ENCODE measurements at places on chromosomes 7 and 10. TPM values are rescaled to one million over a fixed set of nuclear protein-coding genes. Genes with fewer than 3 reads are reported as not detected.

Gene SLC18A2
- total RNA-seq = 0.06 TPM

Gene TBRG4
- total RNA-seq = 105 TPM

Gene HGF
- total RNA-seq = not detected

Gene LIPN
- not detected for total RNA-seq

Gene RGR
- not detected for total RNA-seq

Gene SCIN
- 0.37 TPM for total RNA-seq

Gene INTS1
- 50.1 TPM for total RNA-seq

Gene HPSE2
- total RNA-seq = not detected

Gene LRIT1
- total RNA-seq = not detected

Gene SORBS1
- 0.91 TPM for total RNA-seq

Gene SSC4D
- total RNA-seq = 1.3 TPM

Gene CCL26
- 14.5 TPM for total RNA-seq

Gene CCDC172
- not detected for total RNA-seq

Gene AZGP1
- total RNA-seq = not detected

Gene CYP2C9
- not detected for total RNA-seq

Gene PPP1R17
- total RNA-seq = not detected

Gene HMX2
- total RNA-seq = 0.10 TPM

Gene NEUROD6
- total RNA-seq = not detected

Gene SERPINE1
- total RNA-seq = 712 TPM

Gene GPR15LG
- not detected for total RNA-seq

Gene STEAP4
- not detected for total RNA-seq

Gene ZC3HAV1L
- total RNA-seq = 8.2 TPM

Gene PTPN20
- 4.5 TPM for total RNA-seq

Gene MINDY4
- 3.0 TPM for total RNA-seq

Gene C10orf105
- total RNA-seq = not detected

Gene GNGT1
- total RNA-seq = not detected

Gene PARD3
- 75.1 TPM for total RNA-seq

Gene PLEKHA8
- 6.6 TPM for total RNA-seq

Gene ABCB4
- total RNA-seq = not detected

Gene PRKG1
- total RNA-seq = not detected

Gene UCMA
- total RNA-seq = not detected

Gene LMOD2
- not detected for total RNA-seq

Gene LRRC4
- total RNA-seq = not detected

Gene CPA2
- 0.08 TPM for total RNA-seq

Gene KDM7A
- 3.0 TPM for total RNA-seq

Gene PNLIPRP1
- not detected for total RNA-seq

Gene ZNF503
- total RNA-seq = 13.0 TPM

Gene NAPEPLD
- 6.1 TPM for total RNA-seq

Gene FAM25G
- total RNA-seq = not detected

Gene TLX1
- not detected for total RNA-seq

Gene TRIM50
- total RNA-seq = not detected

Gene WNT16
- total RNA-seq = not detected

Gene KCP
- total RNA-seq = 0.14 TPM

Gene YKT6
- 119 TPM for total RNA-seq

Gene CELF2
- 0.02 TPM for total RNA-seq

Gene MYPN
- 2.7 TPM for total RNA-seq

Gene PIP
- total RNA-seq = not detected

Gene CALCR
- not detected for total RNA-seq

Gene AGR2
- 161 TPM for total RNA-seq

Gene TBX20
- total RNA-seq = 2.4 TPM

Gene TRIM74
- 0.27 TPM for total RNA-seq

Gene TMEM130
- total RNA-seq = 0.50 TPM

Gene GRID2IP
- 0.01 TPM for total RNA-seq

Gene MRLN
- total RNA-seq = not detected

Gene CLCN1
- total RNA-seq = not detected

Gene SLC26A4
- total RNA-seq = 0.09 TPM

Gene CAV1
- 453 TPM for total RNA-seq

Gene FLNC
- total RNA-seq = 4.0 TPM
